ENCODE measurements at places on chromosomes 16 and 17.
A peak's percentile ranks its signal among the peaks of the same experiment; 100 is the strongest.

DNA sequence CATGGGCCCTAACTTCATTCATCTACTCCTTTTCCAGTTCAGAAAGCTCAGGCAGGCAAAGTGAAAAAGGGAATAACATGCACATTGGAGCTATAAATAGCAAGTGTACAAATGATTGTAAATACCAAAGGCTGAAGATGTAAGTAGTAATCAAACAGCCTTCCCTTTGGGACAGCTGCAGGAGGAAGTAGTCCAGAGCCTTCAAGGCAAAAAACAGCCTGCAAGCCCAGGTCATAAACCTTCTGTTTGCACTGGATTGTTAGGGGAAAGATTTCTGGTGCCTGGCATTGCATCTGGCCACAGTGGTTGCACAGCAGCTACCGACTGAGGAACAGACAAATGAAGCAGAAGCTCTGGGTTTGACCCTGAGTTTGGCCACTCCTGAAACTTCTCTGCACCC, 98.6 kb upstream of the PMFBP1 start:
- DNase-seq: no peak

- peak; percentile 54 for DNase-seq
Measured at GRCh38 chr17:74219576-74220133, 6.3 kb downstream of the TTYH2 start.

GRCh38 chr16:89357055-89357816, 133.1 kb downstream of the ANKRD11 start:
- no peak for DNase-seq

DNA sequence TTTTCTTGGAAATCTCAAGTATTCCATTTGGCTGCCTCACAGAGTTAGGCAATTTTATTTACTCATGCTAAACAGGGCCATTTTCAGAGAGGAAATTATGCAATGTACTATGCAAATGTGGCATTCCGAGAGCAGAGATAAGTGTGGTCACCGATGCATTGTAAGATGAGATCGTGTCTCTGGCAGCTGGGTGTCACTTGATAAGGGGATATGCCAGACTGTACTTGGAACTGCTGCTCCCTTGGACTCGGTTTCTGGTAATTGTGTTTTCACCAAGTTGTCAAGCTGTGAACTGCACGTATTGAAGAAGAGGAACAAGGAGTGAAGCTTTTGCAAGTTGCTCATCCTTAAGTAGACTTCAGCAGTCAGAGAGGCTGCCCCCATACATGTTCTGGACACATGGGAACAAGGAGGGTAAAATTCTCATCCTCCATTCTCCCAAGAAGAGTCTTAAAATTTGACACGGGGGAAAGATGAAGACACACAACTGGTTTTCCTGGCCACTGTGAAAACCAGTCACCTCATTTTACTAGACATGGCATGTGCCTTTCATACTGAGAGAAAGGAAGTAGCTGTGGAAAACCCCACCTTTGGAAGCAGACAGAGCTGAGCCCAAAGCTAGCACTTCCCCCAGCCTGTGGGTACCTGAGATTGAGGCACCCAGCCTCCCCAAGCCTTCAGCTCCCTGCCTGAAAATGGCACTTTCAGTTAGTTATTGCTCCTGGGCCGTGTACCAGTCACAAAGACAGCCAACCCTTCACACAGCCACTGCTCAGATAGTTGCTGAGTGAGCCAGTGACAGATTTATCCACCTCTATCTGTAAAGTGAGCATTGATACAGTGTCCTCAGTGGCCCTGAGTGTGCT, 150.7 kb downstream of the SOCS1 start:
- peak; percentile 29 for DNase-seq

DNA sequence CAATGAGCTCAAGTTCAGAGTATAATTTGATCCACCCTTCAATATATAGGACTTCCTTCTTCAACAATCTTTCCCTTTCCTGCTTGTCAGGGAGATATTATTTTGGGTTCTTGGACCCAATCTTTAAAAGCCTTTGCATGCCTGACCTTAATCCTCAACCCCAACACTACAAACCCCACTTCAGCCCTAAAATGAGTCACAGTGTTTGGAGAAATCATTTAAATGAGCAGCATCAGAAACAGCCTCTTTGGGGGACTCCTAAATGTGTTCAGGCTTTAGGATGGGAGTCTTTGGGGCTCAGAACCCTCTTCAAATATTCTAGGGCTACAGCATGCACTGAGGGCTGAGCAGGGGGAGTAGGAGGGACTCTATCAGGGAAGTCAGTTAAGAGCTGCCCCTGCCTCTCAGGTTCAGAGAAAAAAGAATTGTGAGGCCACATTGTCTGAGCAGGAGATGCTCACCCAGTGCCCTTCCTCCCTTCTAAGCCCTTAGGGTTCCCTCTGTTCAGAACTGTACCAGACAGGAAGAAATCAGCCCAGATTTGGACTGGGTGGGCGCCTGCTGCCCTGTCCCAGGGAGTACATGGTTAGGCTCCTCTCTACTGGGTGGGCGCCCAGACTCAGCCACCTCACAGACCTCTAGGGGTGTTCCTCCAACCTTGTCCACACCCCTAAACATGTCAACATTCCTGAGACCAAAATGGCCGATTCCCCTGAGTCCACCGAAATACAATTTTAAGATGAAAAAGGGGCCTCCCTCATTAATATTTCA, 5.0 kb downstream of the NEUROD2 start:
- DNase-seq: no peak

GRCh38 chr17:74772053-74772452, 4.1 kb downstream of the NAT9 start:
- DNase-seq: no peak

GRCh38 chr17:57956291-57957119, 1.3 kb upstream of the CUEDC1 start:
- no peak for DNase-seq

GRCh38 chr16:79662669-79663313, 62.3 kb upstream of the MAF start:
- DNase-seq: no peak

DNA sequence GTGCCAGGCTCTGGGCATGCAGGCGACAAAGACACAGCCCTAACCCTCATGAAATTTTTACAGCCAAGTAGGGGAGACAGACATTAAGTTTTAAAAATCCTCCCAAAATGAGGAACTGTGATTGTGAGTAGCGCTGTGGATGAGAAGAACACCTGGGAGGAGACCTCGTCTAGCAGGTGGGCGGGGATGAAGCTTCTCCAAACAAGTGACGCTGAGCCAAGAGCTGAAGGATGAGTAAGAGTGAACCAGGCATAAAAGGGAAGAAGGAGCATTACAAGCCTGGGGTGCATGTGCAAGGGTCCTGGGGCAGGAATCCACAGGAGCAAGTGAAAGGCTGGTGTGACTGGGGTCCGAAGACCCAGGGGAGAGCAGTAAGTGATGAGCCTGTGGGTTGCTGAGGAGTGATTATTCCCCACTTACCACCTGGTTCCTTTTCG, 149.4 kb upstream of the HS3ST2 start:
- no peak for DNase-seq

GRCh38 chr17:33373273-33373672, 80.2 kb upstream of the ASIC2 start:
- no peak for DNase-seq

- no peak for DNase-seq
Measured at GRCh38 chr16:19868421-19868820, 16.2 kb downstream of the GPRC5B start.

GRCh38 chr16:23061669-23062068, 87.6 kb downstream of the USP31 start:
- DNase-seq: no peak

GRCh38 chr17:45410144-45411091, 22.3 kb downstream of the ARHGAP27 start:
- no peak for DNase-seq

DNA sequence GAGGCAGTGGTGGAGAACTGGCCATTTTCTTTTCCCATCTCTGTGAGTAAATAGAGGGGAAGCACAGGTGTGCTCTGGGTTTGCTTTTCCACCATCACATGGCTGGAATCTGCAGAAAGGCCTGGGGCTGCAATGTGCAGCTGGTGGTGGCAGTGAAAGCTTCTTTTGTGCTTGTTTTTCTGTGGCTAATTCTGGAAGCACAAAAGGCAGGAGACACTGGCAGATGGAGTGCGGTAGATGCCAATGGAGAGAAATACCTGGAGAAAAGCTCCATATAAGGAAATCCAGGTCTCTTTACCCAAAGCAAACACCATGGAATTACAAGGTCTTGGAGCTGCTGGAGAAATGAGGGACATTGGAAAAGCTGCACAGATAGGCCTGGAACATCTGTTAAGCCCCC, 146.9 kb downstream of the HAPSTR1 start:
- DNase-seq: no peak

DNA sequence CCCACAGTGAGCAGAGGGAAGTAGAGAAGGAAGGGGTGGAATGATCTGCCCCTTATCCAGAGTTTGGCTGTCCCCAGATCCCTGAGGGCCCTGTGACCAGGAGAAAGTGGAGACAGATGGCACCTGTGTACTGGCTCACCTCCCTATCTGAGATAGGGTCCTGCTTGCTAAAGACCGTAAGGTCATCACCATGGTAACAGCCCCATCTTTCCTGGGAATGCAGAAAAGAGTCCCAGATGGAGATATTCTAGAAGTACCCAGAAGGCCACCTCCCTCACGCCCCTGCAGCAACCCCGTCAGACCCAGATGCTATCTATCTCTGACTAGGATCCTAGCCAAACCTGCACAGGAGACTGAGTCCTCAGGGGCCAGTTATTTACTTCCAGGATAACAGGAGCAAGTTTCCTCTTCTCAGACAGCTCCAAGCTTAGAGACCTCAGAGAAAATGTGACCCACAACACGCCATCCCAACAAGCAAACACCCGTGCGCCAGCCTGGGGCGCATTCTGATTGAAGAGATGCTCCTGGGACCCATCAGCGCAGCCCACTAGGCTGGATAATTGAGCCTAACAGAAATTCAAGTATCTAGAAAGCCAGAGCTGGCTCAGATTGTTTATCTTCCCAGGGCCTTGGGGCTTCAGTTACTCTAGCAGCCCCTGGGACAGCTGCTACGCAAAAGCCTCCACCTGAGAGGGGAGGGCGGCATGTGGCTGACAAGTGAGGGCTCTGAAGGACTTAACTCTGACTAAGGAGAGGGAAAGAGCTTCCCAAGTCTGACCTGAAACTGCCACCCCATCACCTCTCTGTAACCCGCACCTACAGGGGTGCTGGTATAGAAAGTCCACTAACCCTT, 1.9 kb downstream of the ORMDL3 start:
- peak; percentile 50 for DNase-seq

DNA sequence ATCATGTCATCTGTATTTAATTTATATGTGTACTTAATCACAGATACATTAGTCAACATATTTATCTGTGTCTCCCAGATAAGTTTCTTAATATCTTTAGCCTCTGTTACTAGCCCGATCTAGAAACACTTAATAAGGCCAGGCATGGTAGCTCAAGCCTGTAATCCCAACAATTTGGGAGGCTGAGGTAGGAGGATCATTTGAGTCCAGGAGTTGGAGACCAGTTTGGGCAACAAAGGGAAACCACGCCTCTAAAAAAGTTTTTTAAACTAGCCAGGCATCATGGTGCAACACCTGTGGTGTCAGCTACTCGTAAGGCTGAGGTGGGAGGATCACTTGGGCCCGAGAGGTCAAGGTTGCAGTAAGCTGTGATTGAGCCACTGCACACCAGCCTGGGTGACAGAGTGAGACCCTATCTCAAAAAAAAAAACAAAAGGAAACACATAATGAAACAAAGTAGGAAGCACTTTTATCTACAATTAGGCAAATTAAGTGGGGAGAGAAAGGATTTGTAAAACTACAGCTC, 9.4 kb downstream of the SKA2 start:
- no peak for DNase-seq

- no peak for DNase-seq
Measured at GRCh38 chr17:73166731-73167581, 2.1 kb downstream of the SSTR2 start.

- DNase-seq: no peak
Measured at GRCh38 chr16:86505899-86506864, 4.1 kb upstream of the FOXF1 start.

DNA sequence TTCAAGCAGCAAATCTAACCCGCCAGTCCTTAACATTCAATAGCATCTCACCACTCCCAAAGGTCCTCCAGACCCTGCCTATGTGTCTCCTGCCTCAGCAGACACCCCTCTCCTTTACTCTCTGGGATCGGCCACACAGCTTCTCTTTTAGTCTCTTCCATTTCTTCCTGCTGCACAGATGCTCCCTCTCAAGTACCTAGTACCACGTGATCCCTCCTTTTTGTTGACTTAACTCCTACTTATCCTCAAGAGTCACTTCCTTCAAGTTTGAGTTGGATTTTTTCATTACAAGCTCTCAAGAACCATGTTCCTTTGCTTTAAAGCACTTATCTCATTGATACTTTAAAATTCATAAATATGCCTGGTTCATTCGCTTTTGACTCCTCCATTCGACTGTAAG, 24.9 kb downstream of the AMFR start:
- DNase-seq: no peak

DNA sequence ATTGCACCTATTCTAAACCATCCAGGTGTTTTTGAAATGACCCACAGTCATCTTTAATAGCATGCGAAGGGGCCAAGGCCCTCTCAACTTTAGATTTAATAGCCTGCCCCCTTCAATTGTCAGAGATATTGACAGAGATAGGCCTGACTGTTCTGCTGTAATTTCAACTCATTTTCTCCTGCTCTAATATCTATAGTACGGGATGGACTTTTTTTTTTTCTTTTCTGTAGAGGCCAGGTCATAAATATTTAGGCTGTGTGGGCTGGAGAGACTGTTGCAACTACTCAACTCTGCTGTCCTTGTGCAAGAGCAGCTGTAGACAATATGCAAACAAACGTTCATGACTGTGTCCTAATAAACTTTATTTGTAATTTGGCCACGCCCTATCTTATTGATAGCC, 24.7 kb upstream of the KRT20 start:
- no peak for DNase-seq

GRCh38 chr16:14957576-14958322, 17.1 kb upstream of the PDXDC1 start:
- DNase-seq: no peak

DNA sequence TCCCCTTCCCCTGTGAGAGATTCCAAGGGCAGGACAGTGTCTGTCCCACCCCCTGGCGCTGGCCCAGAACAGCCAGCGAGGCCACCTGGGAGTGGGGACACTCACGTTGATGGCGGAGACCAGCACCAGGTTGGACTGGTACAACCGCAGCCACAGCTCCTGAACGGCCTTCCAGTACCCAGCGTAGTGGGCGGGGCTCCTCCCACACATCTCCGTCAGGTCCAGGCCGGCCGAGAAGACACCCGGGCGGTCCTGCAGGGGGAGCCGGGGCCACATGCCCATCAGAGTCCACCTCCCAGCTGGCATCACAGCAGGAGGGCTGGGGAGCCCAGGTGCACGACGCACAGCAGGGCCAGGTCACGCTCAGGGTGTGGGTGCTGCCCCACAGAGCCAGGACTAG, 7.1 kb downstream of the ECI1 start:
- no peak for DNase-seq

- no peak for DNase-seq
Measured at GRCh38 chr17:27486741-27487140, 30.5 kb downstream of the KSR1 start.

GRCh38 chr17:44989552-44990138, 21.5 kb upstream of the C1QL1 start:
- no peak for DNase-seq

GRCh38 chr17:42781639-42782165, 1.3 kb downstream of the WNK4 start:
- DNase-seq: no peak
